ENCODE measurements at places on chromosomes 4 and X.

- no peak overlapping the region for H3K4me3 ChIP-seq
- H3K27ac ChIP-seq, result no peak overlapping the region
- no peak for DNase-seq
- peaks cover 8% of the 10 kb centered on the region for H3K27me3 ChIP-seq
- H3K4me1 ChIP-seq, result peaks cover 6% of the 10 kb centered on the region
- H3K36me3 ChIP-seq, result peaks cover 2% of the 10 kb centered on the region
These were observed 30.8 kb upstream of the SCOC start for GRCh38 chr4:140342620-140343019.

- no peaks in the 10 kb centered on the region for H3K36me3 ChIP-seq
- H3K4me1 ChIP-seq, result no peaks in the 10 kb centered on the region
- no peak overlapping the region for H3K4me3 ChIP-seq
- peaks cover 4% of the 10 kb centered on the region for H3K27me3 ChIP-seq
These were observed 794.7 kb downstream of the RAB28 start for GRCh38 chr4:12689457-12689856.

DNA sequence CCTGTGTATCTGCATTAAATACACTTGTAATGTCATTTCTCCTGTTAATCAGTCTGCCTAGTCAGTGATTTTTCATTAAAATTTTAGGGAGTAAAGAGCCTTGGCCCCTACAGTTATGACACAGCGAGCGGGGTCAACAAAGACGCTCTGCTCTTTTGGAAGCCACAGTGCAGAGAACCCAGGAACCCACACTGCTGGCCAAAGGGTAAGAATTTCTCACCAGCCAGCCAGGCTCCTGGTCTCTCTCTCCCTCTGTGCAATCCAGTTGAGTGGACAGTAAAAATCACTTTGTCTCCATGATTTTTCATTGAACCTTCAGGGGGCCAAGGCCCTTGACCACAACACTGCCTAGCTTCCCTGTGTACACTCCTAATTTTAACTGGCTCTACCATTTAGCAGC, 52.8 kb downstream of the NLGN4X start:
- DNase-seq, result no peak
- H3K4me1 ChIP-seq, result no peaks in the 10 kb centered on the region
- no peak overlapping the region for H3K4me3 ChIP-seq

DNA sequence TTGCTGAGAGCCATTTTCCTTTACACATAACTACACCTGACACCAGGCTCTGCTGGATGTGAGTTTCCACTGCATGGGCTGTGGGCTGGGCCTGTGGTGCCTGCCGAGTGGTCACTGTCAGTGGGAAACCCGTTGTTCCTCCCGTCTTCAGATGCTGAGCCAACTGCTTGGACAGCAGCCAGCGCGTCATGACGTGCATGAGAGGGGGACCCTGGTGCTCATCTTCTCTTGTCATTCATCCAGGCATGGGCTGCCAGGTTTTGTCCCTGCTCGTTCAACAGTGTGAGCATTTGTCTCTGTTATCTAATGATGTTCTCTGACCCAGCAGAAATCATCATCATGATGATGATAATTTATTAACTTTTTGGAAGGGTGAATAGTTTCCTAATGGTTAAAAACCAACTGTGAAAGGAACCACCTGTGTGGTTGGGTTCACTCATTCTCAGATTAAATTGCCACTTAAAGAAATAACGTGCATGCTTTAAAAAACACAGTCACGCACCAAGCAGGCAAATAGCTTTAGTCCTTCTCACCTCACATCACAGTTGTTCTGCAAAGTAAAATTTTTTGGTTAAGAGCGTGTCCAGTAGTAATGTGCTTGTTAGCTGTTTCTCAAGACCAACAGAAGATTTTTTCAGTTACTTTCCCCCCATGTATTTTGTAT, 19.9 kb upstream of the CLDN34 start:
- no peak overlapping the region for H3K4me3 ChIP-seq
- H3K27ac ChIP-seq, result no peak overlapping the region
- no peaks in the 10 kb centered on the region for H3K27me3 ChIP-seq
- H3K36me3 ChIP-seq, result peaks cover 25% of the 10 kb centered on the region
- H3K4me1 ChIP-seq, result no peaks in the 10 kb centered on the region

DNA sequence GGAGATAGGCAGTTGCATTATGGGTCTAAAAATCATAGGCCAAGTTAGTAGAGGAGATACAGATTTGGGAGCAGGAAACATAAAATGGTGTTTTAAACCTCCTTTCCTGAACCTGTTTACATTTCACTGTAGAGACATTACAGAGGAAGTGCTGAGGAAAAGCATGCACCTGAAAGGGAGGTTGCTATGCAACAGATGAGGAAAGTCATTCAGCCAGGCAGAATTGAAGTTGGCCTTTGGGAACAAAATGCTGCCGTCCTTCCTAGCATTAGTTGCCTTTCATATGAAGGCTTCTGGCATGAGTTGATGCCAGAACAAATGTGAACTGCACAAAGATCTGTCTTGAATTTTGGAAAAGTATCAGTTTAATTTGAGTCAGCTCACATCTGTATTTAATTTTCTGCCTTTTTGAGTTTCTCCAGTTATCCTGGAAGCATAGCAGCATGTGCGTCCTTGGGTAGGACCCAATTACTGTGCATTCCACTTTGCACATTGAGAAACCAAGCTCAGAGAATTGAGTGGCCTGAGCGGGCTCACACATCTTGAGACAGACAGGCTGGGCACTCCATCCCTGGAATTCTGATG, 38.2 kb downstream of the MAGED1 start:
- H3K36me3 ChIP-seq, result no peaks in the 10 kb centered on the region
- H3K4me1 ChIP-seq, result no peaks in the 10 kb centered on the region
- DNase-seq, result no peak
- no peak overlapping the region for H3K4me3 ChIP-seq

GRCh38 chr4:47533689-47534347, 48.7 kb downstream of the ATP10D start:
- H3K36me3 ChIP-seq, result peaks cover 56% of the 10 kb centered on the region
- H3K4me3 ChIP-seq, result no peak overlapping the region
- H3K27me3 ChIP-seq, result no peaks in the 10 kb centered on the region
- peaks cover 10% of the 10 kb centered on the region for H3K4me1 ChIP-seq

DNA sequence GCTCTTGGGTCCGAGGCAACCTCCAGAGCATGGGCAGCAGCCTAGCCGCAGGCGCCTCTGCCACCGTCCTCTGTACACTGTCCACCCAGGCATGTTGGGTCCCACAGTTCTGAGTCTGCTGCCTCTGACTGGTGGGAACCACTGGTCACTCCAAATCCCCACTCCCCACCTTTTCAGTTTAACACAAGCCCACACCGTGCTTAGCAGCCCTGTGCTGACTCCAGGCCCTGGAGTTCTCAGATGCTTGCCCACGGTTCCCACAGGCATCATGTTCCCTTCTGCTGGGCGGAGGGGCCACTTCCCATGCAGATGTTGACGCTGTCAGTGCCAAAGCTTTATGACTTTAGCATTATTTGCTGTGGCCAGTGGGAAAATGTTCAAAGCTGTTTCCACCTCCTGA, 104.5 kb downstream of the SCD5 start:
- no peak overlapping the region for H3K4me3 ChIP-seq
- H3K27ac ChIP-seq, result no peak overlapping the region
- H3K4me1 ChIP-seq, result peaks cover 13% of the 10 kb centered on the region

DNA sequence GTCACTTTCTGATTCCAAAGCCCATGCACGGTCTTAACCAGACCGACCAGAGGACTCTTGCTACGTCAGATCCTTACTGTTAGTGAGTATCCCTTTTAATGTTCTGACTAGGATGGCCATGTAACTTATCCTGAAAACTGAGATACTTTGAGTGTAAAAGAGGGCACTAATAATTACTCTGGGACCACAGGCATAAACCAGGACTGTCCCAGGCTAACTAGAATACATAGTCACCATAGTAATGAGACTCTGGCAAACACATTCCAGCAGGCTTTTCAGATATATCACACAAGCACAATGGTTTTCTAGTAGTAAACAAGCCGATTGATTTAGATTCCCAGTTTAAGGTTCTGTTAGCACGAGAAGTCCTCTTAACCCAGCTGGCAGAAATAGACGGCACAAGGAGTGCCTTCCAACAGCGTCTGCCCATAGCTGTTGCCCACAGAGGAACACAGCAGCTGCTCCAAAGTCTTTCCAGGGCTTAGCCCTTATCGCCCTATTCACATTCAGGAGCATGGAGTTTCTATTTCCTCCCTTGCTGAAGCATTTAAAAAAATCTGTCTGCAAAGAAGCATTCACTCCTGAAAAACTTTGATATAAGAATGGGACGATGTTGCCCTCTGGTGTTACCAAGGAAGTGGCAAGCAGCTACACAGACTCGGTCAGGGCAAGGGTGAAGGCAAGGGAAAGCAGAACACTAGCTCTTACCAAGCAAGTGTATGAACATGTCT, 92.4 kb downstream of the CXCL13 start:
- H3K36me3 ChIP-seq, result no peaks in the 10 kb centered on the region
- no peak for DNase-seq
- no peaks in the 10 kb centered on the region for H3K27me3 ChIP-seq
- no peak overlapping the region for H3K4me3 ChIP-seq
- no peak overlapping the region for H3K27ac ChIP-seq

- H3K4me1 ChIP-seq, result peaks cover 5% of the 10 kb centered on the region
- no peak overlapping the region for H3K27ac ChIP-seq
These were observed 114.8 kb upstream of the ATP6AP2 start for GRCh38 chrX:40465735-40466551.

DNA sequence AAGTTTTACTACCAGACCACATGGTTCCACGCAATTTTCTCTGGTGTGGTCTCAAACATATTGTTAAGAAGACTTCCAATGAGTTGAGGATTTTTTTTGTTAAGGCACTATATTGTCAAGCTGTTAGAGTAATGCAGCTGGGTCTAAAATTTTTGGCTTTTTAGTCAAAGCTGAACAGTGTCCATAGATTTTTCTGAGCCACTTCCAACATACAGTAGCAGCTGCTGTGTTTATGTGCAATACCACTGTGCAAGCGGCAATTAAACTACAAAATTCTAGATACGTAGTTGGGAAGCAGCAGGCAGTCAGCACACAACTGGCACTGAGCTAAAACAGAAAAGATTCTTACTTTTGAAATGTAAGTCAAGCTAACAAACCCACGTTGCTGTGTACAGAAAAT, 1551.1 kb upstream of the AGA start:
- no peaks in the 10 kb centered on the region for H3K36me3 ChIP-seq
- H3K4me3 ChIP-seq, result no peak overlapping the region
- H3K27me3 ChIP-seq, result no peaks in the 10 kb centered on the region
- H3K27ac ChIP-seq, result no peak overlapping the region
- no peaks in the 10 kb centered on the region for H3K4me1 ChIP-seq
- DNase-seq, result no peak

- no peaks in the 10 kb centered on the region for H3K36me3 ChIP-seq
- no peaks in the 10 kb centered on the region for H3K27me3 ChIP-seq
- H3K4me1 ChIP-seq, result no peaks in the 10 kb centered on the region
These were observed 1049.6 kb downstream of the STIM2 start for GRCh38 chr4:27910227-27910626.

DNA sequence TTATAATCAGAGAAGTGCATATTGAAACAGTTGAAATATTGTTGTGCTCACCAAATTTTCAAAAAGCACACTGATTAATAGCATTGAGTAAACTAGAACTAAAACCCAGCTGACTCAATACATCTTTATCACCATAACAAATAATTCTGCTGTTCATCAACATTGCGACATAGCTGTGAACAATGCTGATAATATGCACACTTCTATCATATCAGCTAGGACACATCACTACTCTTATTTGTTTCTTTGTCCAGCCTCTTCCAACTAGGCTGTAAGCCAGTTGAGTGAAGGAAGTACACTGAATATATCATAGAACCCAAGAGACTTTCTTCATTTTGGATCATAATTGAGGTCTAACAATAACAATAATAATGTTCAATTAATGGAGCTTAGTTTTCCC, 349.7 kb downstream of the IQCM start:
- H3K27me3 ChIP-seq, result no peaks in the 10 kb centered on the region
- H3K4me1 ChIP-seq, result no peaks in the 10 kb centered on the region
- no peaks in the 10 kb centered on the region for H3K36me3 ChIP-seq
- H3K4me3 ChIP-seq, result no peak overlapping the region
- H3K27ac ChIP-seq, result no peak overlapping the region
- no peak for DNase-seq

DNA sequence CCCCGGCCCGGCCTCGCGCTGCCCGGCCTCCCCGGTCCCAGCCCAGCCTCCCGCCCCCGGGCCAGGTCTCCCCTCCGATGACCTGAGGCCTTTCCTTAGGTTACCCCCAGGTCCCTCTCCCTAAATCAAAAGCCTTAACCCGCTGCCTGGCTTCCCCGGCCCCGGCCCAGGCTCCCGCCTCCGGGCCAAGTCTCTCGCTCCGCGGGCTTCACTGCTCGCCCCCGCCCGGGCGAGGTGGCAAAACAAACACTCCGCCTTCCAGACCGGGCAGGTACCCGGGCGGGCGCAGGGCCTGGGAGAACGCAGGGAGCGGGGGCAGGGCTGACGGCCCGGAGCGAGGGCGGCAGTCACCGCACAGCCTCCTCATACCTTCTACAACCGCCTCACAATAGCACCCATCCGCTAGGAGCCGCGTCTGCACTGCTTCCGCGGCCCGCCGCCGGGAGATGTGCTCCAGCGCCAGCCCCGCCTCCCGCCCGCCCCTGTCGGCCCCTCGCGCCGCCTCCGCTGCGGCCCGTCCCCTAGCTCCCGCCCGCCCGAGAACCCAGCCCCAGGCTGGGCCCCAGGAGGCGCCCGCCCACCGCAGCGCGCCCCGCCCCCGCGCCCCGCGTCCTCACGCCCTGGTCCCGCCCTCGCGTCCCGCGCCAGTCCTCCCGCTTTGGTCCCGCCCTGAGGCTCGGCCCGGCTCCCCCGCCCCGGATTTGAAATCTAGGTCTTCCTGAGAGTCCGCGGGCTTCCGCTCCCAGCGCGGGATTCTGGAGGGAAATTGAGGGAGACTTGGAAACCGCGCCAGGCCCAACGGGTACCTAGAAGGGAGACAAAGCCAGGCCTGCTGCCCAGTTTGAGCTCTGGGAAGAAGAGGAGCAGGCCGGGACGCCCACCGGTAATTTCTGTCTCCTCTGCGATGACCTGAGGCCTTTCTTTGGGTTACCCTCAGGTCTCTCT, at the start of the genes CASP3 and PRIMPOL:
CASP3 (minus strand) TSS at position 422 of the 945 bp plus-strand sequence. CDS start 10,994 bp downstream, outside the sequence.
PRIMPOL (plus strand) TSS at position 713 of the 945 bp plus-strand sequence. CDS start 7,403 bp downstream, outside the sequence.
- peak; percentile 96 for DNase-seq
- peak within 1 kb of the TSS; percentile 94 for H3K27ac ChIP-seq
- H3K27me3 ChIP-seq, result no peaks in the 10 kb centered on the region
- H3K4me3 ChIP-seq, result peak within 1 kb of the TSS; percentile 91
- H3K36me3 ChIP-seq, result peaks cover 3% of the 10 kb centered on the region
- H3K4me1 ChIP-seq, result peaks cover 38% of the 10 kb centered on the region

DNA sequence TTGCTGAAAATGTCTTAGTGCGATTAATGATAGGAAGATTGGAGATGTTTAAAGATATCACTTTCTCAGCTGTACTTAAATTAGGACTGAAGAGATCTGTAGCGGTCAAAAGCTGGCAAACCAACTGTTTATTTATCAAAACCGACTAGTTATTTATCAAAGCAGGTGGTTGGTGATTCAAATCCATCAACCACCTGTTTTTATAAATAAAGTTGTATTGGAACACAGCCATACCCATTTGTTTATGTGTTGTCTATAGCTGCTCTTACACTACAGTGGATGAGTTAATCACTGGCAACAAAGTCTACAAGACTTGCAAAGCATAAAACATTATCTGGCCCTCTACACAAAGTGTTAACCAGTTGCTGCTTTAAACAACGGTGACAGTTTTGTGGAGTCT, 76.8 kb downstream of the IL15 start:
- DNase-seq, result no peak
- H3K27me3 ChIP-seq, result no peaks in the 10 kb centered on the region
